ENCODE measurements at places on chromosomes 6 and 20.
A peak's percentile ranks its signal among the peaks of the same experiment; 100 is the strongest.

DNA sequence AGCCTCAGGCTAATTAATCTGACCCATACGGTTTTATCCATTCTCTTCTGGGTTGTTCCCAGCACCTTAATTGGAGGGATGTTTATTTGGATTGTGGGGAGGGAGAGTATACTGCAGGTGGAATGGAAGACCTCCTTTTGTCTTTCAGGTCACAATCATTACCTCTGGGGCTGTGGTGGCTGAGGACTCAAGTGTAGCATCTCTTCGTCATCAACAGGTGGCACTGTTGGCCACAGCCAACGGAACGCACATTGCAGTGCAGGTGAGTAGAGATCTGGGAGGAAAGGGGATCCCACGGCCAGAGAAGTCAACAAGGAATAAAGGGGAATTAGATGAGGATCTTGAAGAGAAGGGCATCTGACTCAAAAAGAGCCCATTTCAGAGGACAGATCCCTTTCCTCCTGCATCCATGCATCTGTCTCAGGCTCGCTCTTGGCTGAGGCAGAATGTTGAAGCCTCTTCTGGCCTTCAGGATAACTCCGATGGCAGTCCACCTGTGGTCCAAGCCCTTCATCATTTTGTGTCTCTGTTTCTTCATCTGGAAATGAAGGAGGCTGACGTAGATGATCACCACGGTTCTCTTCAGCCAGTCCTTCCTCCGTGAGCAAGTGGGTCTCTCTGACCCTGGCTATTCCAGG lies 3.2 kb upstream of the DEF6 start:
- peak; percentile 50 for DNase-seq

- DNase-seq, result peak; percentile 81
Observed at GRCh38 chr6:155174576-155175211, 89.1 kb upstream of the CLDN20 start.

GRCh38 chr6:52020945-52021570 lies 66.4 kb downstream of the PKHD1 start:
- peak; percentile 15 for DNase-seq

DNA sequence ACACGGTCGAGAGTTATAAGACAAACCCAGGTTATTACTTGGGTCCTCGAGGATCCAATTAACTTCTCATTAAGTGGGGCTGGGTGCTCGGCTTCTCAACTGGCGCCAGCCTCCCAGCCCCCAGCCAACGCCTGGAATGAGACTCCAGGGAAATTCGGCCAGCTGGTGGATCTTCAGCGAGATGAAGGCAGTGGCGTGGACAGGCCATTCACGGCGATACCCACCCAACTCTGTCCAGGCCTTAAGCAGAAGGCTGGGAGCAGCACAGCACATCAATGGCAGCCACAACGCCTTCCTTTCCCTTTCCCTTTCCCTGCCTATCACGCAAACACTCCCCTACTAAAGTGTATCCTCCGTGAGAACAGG lies 868 bp downstream of the METTL24 start:
- DNase-seq, result no peak

DNA sequence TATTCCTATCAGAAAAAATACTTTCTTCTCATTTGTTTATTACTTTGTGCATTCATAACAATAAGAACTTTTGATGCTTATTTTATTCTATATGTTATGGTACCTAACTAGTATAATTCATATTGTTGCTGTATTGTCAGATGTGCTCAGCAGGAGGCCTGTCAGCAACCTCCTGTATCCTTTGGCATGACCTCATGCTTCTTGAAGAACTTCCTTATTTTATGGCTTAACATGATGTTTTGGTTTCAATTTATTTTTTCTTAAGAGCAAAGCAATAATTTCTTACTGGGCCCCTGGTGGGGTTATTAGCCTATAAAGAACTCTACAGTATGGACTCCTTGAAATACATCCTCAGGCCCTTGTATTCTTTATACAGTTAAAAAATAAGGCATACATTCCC lies 17.3 kb downstream of the GGTLC1 start:
- no peak for DNase-seq

DNA sequence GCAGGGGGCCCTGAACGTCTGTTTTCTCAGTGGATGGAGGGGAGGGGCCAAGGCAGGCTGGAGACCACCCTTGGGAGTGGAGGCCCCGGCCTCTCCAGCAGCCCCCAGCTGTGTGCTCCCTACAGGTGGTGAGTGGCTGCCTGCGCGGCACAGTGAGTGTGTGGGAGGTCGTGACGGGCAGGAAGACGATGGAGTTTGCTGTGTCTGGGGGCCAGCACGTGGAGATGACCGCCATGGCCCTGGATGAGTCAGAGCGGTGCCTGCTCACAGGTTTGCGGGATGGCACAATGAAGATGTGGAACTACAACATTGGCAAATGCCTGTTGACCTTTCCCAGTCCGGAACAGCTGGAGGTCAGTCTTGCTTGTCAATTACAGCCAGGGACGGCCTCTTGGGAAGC lies 52.6 kb downstream of the EFCAB8 start:
- no peak for DNase-seq

GRCh38 chr6:141501616-141502015 lies 631.1 kb upstream of the GJE1 start:
- no peak for DNase-seq

DNA sequence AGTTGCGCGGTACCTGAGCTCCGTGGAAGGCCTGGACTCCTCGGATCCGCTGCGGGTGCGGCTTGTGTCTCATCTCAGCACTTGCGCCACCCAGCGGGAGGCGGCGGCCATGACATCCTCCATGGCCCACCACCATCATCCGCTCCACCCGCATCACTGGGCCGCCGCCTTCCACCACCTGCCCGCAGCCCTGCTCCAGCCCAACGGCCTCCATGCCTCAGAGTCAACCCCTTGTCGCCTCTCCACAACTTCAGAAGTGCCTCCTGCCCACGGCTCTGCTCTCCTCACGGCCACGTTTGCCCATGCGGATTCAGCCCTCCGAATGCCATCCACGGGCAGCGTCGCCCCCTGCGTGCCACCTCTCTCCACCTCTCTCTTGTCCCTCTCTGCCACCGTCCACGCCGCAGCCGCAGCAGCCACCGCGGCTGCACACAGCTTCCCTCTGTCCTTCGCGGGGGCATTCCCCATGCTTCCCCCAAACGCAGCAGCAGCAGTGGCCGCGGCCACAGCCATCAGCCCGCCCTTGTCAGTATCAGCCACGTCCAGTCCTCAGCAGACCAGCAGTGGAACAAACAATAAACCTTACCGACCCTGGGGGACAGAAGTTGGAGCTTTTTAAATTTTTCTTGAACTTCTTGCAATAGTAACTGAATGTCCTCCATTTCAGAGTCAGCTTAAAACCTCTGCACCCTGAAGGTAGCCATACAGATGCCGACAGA lies 9.9 kb downstream of the HEY2 start:
- no peak for DNase-seq

DNA sequence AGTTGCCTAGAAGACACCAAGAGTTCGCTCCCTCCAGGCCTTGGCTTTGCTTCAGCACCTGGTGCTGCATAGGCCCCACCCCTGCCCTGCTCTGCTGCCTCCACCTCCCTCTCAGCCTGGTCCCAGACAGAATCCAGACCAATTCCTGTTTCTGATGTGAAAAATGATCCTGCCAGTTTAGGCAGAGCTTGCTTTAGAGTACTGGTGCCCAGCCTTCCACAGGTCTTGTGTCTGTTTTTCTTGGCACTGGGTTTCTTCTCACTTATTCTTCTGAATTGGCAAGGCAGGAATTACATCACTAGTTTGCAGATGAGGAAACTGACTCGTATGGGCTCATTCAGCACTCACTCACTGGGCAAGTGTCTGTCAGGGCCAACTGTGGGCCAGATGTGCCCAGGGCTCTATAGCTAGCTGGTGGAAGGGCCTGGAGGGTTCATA lies 53.0 kb downstream of the HLA-A start:
- no peak for DNase-seq

DNA sequence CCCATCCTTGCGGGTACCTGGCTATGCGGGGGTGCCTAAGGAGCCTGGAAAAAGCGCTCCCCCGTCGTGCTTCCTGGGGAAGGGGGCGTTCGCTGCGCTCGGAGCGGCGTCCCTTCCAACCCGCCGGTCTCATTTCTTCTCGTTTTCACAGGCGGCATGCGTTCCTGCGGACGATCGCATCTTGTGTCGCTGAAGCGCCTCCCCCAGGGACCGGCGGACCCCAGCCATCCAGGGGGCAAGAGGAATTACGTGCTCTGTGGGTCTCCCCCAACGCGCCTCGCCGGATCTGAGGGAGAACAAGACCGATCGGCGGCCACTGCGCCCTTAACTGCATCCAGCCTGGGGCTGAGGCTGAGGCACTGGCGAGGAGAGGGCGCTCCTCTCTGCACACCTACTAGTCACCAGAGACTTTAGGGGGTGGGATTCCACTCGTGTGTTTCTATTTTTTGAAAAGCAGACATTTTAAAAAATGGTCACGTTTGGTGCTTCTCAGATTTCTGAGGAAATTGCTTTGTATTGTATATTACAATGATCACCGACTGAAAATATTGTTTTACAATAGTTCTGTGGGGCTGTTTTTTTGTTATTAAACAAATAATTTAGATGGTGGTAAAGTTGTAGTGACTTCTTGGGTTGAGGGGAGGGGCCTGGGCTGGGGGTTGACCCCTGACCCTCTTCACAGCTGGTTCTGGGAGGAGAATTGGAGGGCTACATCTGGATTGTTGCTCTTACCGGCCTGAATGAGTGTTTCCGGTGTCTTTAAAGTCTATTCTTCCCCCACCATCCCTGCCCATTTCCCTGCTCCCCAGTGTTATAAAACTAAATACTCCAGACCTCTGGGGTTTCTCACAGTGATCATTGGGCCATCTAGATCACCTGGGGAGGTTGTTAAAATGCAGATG lies 1.1 kb downstream of the ID1 start:
- DNase-seq, result no peak

DNA sequence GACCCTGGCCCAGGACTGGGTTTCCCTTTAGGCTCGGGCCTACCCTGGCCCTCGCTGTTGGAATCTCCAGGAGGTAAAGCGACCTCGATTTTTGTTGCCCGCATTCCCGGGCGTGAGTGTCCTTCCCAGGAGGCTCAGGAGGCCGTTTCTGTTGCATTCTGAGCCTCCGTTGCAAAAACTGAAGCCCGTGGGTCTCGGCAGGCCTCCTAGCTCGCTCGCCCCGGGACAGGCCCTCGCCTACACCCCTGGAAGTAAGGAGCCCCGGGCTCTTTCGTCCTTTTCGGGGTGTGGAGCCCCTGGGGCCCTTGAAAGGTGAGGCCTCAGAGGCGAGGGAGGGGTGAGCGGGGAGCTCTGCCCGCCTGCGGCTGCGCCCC lies 2.3 kb downstream of the NR2E1 start:
- DNase-seq, result no peak

All from NCI-H2227 treated with DMSO at 0.1 percent for 48 hours (cell line).